Vagina (tissue), 2 donors: ENCODE measurements at places on chromosomes 2 and 18.

DNA sequence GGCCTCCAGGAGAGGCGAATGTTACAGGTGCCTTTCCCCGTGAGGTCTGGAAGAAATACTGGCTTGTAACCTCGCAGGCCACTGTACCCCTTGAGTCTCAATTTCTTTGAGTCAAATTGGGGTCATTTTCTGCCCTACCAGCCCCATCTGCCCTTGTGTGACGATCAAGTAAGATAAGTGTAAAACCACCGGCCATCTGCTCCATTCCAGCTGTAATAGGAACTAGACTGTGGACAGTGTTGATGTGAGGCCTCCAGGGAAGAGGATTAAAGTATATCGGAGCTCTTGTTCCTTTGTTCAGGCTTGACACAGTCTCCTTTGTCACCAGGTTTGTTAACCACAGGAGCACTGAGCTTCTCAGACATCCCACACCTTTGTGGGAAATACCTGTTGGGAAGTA is 65.6 kb downstream of the MRPS9 start:
- no peak for DNase-seq

DNA sequence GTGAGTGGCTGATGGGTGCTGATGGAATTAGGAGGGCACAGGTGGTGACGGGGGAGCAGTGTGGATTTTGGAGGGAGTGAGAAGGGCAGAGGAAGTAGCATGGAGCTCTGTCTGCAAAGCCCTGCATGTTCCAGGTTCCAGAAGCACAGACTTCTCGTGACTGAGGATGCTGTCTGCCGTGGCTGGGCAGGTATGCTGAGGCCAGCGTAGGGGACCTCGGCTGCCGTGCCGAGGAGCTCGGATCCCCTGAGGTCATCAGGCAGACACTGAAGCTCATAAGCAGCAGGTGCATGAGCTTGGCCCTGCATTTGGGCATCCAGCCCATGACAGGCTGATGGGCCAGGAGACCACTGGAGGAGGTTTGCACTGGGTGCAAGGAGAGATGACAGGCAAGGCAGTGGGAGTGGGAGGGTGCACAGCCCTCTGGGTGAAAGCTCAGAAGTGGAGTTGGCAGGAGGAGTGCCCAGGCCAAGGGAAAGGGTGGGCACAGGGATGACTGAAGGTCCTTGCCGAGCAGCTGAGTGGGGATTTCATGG is 215.3 kb downstream of the SH3RF3 start:
- no peak for DNase-seq

DNA sequence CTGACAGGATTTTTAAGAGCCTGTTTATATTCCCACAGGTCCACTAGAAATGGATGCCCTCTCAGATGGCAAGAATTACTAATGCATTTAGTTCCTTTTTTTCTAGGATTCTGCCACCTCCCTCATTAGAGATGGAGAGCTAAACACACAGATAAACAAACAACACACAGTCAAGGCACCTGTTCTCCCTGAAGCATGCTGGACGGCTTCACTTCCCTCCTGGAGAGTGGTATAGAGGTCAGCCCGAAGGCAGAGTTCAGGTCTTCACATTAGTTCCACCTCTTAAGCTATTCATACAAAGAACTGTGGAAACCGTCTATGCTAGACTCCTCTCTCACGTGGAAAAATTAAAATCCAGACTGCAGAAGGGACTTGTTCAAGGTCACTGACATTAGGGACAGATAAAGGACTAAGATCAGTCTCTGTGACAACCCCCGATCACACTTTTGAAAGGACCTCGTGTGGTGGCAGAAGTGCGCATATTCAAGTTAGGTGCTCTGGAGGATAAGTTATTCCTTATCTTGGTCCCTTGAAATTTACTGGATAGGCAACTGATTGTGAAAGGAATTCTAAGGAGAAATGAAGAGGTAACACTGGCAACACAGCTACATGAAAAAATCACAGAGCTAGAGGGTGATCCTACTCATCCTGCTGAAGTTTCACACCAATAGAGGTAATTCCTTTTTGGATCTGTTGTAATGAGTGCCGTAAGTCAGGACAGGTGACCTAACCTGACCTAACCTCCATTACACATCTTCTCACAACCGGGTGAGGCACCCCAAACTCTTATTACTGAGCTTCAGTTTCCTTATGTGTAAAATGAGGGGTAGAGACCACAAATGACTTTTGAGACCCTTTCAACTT is 75.1 kb downstream of the SPRED2 start:
- DNase-seq, result no peak

- DNase-seq, result no peak
Measured at GRCh38 chr2:29134933-29135332, 19.7 kb downstream of the CLIP4 start.

DNA sequence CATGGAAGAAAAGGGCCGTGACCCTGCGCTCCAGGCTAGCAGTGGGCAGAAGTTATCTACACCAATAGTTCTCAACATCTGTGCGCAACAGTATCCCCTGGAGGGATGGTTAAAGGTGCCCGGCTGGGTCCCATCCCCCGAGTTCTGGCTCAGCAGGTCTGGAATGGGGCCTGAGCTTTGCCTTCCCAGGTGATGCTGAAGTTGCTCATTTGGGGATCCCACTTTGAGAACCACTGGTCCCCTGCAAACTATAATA is 31.1 kb downstream of the DNMT3A start:
- DNase-seq, result no peak

- DNase-seq, result no peak
Measured at GRCh38 chr2:205990104-205990503, 95.9 kb downstream of the INO80D start.

DNA sequence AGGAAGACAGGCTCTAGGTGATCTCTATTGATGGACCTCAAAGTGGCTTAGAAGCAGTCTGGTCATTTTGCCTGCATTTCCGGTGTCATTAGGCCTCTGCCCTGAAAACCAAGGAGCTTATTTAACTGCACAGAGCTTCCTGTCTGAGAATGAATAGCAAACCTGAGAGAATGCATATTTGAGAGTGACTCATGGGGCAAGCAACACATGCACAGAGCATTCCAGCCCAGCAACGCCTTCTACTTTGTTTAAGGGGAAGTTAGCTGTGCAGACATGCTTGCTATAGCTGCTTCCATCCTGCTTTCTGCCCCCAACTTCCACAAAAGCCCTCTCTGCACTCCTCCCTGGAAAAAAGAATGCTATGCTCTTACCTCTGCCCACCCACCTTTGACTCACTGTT is 232.8 kb downstream of the GRB14 start:
- DNase-seq, result no peak

DNA sequence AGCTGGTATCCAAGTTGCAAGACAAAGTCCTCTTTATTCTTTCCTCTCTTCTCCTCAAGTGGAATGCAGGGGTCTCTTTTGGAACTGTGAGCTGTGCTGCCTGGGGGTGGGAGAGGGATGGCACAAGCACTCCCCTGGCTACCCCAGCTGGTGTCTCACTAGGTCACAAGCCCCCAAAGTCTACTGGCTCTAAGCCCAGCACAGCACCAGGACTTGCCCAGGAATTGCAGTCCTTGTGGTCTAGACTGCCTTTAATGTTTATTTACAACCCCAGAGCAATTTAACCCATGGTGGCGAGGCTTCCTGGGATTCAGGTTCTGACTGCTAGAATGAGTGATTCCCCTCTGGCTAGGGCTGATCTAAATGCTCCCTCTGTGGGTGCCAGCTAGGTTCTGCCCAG is 199.0 kb upstream of the STK17B start:
- no peak for DNase-seq

DNA sequence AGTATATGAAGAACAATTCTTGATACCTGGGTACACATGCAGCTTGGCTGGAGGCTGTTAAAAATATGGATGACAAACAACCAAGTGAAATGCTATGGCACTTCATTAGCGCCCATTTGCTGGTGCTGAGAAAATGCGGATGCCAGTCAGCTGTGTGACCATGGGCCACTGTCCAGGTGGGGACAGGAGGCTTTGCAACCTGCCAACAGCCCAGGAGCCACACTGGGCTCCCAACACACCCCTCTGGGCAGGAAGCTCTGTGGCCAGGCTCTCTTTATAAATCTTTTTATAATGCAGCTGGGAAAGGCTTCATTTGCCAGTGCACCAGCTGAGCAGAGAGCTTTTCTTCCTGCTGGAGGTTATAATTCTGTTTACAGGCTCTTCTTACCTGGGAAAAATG is 19.9 kb downstream of the RNF144A start:
- no peak for DNase-seq

DNA sequence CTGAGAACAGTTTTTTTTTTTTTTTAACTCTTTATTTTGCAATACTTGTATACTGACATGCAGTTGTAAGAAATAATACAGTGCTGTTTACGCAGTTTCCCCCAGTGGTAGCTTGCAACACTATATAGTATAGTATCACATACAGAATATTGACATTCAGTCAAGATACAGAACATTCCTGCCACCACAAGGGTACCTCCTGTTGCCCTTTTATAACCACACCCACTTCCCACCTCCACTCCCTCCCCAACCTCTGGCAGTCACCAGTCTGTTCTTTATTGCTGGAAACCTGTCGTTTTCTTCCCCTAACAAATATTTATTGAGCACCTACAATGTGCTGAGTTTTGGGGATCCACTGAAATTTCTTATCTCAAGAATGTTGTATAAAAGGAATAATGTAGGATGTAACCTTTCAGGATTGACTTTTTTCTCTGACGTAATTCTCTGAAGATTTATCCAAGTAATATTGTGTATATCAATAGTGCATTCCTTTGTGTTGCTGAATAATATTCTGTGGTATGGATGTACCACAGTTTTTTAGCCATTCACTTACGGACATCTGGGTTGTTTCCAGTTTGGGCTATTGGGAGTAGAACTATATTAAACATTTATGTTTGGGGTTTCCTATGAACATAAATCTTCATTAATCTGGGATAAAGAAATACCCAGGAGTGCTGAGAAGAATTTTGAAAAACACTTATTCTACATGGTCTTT is 51.4 kb upstream of the EML6 start:
- peak; percentile 52 for DNase-seq

DNA sequence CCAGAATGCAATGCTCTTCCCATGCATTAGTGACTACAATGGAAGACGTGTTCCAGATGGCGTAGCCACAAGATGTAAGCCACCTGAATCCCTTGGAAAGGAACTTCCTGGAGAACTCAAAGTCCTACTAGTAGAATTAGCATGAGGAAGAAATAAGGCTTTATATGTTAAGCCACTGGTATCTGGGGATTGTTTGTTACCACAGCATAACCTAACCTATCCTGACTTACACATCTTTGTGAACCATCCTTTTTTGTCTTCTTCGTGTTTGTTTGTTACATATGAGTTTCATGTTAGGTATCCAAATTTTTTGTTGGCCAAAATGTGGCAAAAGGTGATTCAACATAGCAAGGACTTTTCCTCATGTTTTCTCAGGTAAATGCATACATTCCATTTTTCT is 188.9 kb downstream of the C1D start:
- no peak for DNase-seq

DNA sequence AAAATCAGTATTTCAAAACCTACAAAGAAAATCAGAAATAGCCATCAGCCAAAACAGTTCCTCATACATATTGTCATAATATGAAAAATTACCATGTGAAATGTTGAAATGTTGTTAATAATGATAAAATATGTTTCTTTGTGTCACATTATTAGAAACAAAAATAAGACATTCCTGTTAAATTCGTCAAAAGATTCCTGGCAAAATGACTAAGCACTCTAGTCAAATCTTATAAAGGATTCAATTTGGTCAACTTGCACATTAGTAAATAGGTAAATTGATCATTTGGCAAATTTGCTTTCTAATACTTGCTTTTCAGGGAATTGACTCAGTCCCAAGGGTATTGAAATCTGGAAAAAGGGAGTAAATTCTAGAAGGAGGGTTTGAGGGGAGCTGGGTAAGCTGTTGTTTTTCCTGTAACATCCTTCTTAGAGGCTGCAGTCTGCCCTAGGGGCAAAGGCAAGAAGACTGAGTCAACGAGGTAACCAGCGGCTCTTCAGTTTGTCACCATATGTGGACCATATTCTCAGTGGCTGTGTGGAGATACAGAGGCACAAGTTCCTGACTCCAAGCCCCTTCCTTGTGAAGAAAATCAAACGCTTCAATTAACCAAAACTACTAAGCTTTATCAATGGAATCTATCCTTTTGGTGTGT is 482.3 kb downstream of the TNS1 start:
- no peak for DNase-seq

DNA sequence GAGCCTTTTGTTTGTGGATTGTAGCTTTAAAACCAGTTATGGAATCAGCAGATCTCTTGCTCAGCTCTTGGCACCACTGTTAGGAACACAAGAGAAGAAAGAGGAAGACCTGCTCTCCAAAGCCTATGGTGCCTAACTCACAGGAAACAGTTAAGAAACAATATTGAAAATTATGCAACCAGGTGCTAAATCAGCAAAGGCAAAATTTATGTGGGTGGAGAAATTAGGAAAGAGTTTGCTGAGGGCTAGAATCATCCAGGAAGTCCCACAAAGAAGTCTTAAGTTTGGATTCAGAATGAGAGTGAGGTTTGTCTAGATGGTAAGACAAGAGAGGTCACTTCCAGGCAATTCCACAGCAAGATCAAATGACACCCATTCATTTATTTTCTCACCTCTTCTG is 49.4 kb downstream of the AOX1 start:
- DNase-seq, result no peak

GRCh38 chr2:74902281-74902860 is 56.1 kb upstream of the POLE4 start:
- peak; percentile 25 for DNase-seq
